ENCODE measurements at places on chromosomes 11 and 22. TPM values are rescaled to one million over a fixed set of nuclear protein-coding genes. Genes with fewer than 3 reads are reported as not detected.

The RNF169 gene
- 31.8 TPM for total RNA-seq

The C22orf31 gene
- not detected for total RNA-seq

The PNPLA3 gene
- not detected for total RNA-seq

The BIK gene
- total RNA-seq = 1.7 TPM

The SLC22A8 gene
- not detected for total RNA-seq

The OR5A1 gene
- not detected for total RNA-seq

The GPHA2 gene
- total RNA-seq = not detected

The ALDH3B2 gene
- total RNA-seq = not detected

The OR5L1 gene
- not detected for total RNA-seq

The SLC37A2 gene
- total RNA-seq = 8.4 TPM

The HOATZ gene
- not detected for total RNA-seq

The OR4A47 gene
- total RNA-seq = not detected

The NLRP14 gene
- total RNA-seq = not detected

The GUCY1A2 gene
- total RNA-seq = 1.5 TPM

The C11orf21 gene
- 0.67 TPM for total RNA-seq

The OR51F2 gene
- not detected for total RNA-seq

The LRRC51 gene
- total RNA-seq = 9.0 TPM

The ZNF215 gene
- total RNA-seq = 0.40 TPM

The CCDC87 gene
- 1.0 TPM for total RNA-seq

The MMP7 gene
- total RNA-seq = not detected

The ANO3 gene
- not detected for total RNA-seq

The SCGB2A2 gene
- total RNA-seq = not detected

The KRTAP5-9 gene
- total RNA-seq = not detected

The P2RY6 gene
- 2.8 TPM for total RNA-seq

The OVOL1 gene
- not detected for total RNA-seq

The MMP3 gene
- total RNA-seq = not detected

The OR51B4 gene
- not detected for total RNA-seq

The SAC3D1 gene
- total RNA-seq = 13.5 TPM

The HBE1 gene
- not detected for total RNA-seq

The SLC16A8 gene
- total RNA-seq = not detected

The FAM83F gene
- total RNA-seq = 1.1 TPM

The MUC5AC gene
- total RNA-seq = not detected

The ZNF280B gene
- 0.16 TPM for total RNA-seq

The IGF2 gene
- 8.7 TPM for total RNA-seq

The SCGB1D2 gene
- total RNA-seq = 9.3 TPM

The SSTR3 gene
- total RNA-seq = not detected

The MMP11 gene
- 11.0 TPM for total RNA-seq

The FAM181B gene
- total RNA-seq = 1.2 TPM

The TSSK2 gene
- 0.13 TPM for total RNA-seq

The HEPACAM gene
- total RNA-seq = 2.1 TPM

The PRR33 gene
- total RNA-seq = not detected

The NXPE4 gene
- 0.17 TPM for total RNA-seq

The APOA5 gene
- total RNA-seq = not detected
